ENCODE measurements at places on chromosomes 3 and 15.

GRCh38 chr3:60582288-60582687 lies 669.0 kb downstream of the FHIT start:
- DNase-seq: no peak

GRCh38 chr15:35834216-35834830 lies 288.4 kb upstream of the DPH6 start:
- DNase-seq: no peak

- DNase-seq: peak; percentile 47
Measured at GRCh38 chr3:115146032-115146417, 1.1 kb downstream of the ZBTB20 start.

- DNase-seq: no peak
Measured at GRCh38 chr3:75115695-75116094, 501.2 kb upstream of the CNTN3 start.

DNA sequence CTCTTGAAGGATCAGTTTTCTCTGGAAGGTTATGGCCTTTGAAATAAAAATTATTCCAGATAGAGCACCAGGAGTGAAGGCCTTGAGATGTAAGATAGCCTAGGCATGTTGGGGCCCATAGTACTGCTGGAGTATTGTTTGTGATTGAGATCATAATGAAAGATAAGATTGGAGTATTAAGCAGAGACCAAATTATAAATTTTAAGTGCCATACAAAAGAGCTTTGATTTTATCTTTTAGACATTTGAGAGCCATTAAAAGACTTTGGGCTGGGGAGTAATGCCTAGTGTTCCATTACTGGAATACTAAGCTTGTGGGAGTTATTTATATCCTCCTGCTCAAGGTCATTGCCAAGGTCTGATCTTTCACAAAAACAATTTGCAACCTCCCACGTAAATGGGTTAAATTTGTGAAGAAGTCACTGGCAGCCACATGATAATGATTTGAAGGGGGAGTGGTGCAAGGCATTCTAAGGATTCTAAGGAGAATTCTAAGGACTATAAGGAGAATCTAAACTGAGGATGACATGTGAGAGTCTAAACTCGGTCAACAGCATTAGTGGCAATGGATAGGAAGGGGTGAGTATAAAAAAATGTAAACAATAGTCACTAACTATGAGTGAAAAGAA lies 12.8 kb downstream of the ELL3 start:
- no peak for DNase-seq

GRCh38 chr3:87350367-87351199 lies 74.2 kb upstream of the POU1F1 start:
- no peak for DNase-seq

DNA sequence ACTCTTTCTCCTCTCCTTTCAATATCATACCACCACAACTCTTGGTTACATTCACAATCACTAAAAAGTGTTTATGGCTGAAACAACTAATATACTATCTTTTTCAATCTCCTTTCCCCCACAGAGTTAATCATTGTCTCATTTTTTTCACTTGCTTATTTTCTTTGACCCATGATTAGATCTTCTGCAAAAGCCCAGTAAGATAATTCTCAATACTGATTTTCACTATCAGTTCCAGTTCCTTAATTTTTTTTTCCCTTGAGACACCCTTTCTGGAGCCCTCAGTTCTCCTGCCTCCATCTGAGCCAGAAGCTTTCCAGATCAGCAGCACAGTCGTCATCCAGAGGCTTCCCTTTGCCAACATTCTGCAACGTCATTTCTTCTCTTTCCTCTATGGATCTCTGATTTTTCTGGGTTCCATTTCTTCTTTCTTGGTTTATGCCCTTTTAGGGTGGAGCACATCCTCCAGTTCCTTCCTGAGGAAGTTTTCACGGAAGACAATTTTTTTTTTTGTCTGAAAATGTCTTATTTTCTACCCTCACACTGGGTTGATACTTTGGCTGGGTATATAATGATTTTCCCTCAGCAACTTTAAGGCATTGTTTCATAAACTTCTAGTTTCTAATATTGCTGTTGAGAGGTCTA lies 88.7 kb upstream of the C15orf39 start:
- DNase-seq: no peak

DNA sequence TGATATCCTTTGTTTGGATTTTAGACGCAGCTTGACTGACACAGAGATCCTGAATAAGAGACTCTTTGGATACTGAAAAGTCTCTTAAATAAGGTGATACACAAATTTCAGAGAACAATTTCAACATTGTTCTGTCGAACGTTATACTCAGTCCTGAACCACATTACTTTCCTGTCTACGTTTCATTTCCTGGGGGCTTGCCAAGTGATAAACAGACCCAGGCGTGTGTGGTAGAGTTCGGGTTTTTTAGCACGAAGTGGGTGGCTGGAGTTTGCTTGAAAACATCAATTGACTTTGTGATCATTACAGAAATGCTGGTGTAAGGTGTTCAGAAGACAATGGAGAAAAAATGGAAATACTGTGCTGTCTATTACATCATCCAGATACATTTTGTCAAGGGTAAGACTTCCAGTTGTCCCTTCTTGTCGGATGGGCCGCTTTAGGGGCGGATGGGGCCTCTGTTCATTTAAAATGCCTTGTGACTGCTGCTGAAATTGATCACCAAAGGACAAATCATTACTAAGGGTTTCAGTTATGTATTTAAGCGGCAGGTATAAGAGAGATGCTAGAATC lies at the start of gene CD96:
Gene CD96 (plus strand): TSS at position 287 of the 573 bp plus-strand sequence. CDS start 52 bp downstream, at position 339.
- DNase-seq: no peak
